Urinary bladder (tissue), 4 donors: ENCODE measurements at places on chromosomes 6 and 20. TPM values are rescaled to one million over a fixed set of nuclear protein-coding genes. Genes with fewer than 3 reads are reported as not detected.

GRCh38 chr6:130838250-130838860, 11.1 kb downstream of the SMLR1 start:
- DNase-seq: no peak

- no peak for DNase-seq
Measured at GRCh38 chr6:164690702-164691500, 618.5 kb downstream of the C6orf118 start.

DNA sequence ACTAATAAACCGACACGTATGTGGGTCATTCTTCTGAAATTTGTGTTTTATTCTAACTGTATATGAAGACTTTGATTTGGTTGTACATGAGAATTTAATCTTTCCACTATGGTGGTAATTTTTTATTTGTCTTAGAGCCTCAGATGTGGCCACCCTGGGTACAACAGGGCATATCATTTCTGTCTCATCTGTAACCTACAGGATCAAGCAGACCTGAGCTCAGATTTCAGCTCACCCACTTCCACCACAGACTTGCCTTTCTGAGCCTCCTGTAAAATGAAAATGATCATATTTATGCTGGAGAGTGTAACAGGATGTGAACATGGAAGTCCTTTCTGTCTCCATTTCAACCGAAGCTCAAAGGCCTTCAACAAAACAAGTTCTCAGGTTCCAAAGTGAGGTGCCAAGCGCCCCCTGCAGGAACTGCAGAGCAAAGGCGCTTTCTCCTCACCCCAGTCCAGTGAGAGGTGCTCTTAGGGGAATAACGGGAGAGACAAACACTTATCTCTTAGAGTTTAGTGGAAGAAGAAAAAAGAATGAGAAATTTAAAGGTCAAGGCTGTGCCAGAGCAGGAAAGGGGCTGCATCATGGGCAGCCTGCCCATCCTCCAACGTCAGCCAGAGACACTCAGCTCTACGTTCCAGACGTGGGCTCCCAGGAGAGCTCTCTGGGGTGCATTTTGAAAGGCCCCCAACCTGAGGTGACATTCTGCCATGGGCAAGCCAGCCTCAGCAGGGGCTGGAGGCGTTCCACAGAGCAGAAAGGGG, 23.0 kb upstream of the CD24 start:
- DNase-seq: no peak

GRCh38 chr20:24667689-24668383, 198.4 kb downstream of the SYNDIG1 start:
- no peak for DNase-seq

- DNase-seq: no peak
Measured at GRCh38 chr6:2852921-2853322, 11.3 kb upstream of the SERPINB1 start.

DNA sequence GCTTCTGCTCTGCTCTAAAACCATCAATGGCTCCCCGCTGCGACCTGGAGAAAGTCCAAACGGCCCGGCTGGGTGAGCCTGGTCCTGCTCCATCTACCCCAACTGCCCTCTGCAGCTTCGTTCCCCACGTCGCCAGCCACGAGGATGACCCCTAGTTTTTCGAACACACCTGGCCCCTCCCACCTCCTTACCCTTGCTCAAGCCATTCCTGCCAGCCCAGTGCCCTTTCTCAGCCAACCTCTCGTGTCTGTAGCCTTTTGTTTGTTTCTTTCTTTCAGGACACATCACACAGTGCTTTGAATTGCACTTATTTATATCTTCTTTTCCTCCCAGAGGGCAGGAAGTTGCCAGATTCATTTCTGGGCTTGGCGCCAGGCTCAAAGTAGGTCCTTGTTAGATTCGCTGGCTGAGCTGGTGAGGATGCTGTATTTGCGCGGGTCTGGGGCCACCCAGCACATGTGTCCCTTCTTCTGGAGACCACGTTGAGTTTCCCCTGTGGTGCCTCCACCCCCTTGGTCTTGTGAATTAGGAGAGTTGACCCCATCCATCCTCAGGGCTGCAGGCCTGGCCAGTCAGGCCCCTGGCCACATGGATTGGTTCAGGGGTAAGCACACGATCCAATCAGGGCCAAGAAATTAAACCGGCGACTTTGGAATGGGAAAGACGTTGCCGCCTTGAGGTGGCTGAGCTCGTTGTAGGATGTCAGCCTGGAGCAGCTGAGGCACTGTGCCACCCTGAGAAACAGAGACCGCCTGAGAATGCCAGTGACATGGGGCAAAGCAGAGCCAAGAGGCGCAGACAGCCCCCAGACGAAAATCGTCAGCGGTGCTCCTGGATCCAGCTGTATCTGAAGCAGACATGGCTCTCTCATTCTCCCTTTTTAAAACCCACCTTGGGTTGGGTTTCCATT, 156.0 kb downstream of the CEBPB start:
- DNase-seq: peak; percentile 52

COL21A1 gene
- 151 TPM for total RNA-seq
